Muscle of arm (tissue), 14 donors: ENCODE measurements at places on chromosomes 1 and 21. TPM values are rescaled to one million over a fixed set of nuclear protein-coding genes. Genes with fewer than 3 reads are reported as not detected.

The RNF186 gene
- not detected for polyA plus RNA-seq

The TMCO4 gene
- polyA plus RNA-seq: not detected

The UBL4B gene
- polyA plus RNA-seq: not detected

The TIE1 gene
- 53.1 TPM for polyA plus RNA-seq

The PTCH2 gene
- 9.6 TPM for polyA plus RNA-seq

The PTPN7 gene
- polyA plus RNA-seq: 1.5 TPM
